ENCODE measurements at places on chromosomes 1 and 21.
A peak's percentile ranks its signal among the peaks of the same experiment; 100 is the strongest.

GRCh38 chr1:183831311-183831710 lies 26.4 kb downstream of the RGL1 start:
- DNase-seq = no peak

DNA sequence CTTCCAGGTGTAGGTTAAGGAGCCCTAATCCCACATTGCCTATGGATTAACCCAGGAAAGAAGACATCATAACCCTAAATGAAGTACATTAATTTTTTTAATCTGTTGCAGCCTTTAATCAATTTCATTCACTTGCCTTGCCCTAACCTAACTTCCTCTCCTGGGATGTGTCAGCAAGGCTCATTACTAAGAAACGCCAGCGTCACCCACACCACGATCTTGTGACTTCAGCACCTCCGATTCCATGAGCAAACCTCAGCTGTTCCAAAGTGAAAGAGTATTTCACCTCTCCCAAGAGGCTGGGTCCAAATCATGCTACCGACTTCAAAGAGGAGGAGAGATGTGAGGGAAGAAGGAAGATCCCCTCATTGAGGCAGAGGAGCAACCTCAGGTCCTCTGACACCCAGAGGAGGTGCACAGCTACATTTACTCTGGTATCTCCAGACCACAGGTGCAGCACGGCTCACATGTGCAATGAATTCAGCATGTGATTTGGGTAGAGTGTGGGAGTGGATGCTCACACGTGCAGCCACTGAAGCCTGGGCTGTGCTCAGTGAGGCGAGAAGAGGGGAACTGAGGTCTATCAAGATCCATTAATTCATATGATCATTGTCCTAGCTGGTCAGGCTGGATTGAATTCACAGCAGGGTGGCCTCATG lies 134.1 kb downstream of the SLC30A10 start:
- no peak for DNase-seq

GRCh38 chr1:207017615-207018559 lies 14.7 kb downstream of the C1orf116 start:
- DNase-seq = no peak

GRCh38 chr21:36385233-36386030 lies at the start of gene CHAF1B:
Gene CHAF1B (plus strand): TSS chr21:36385392. CDS start chr21:36386137, 745 bp downstream.
- peak; percentile 75 for DNase-seq

GRCh38 chr1:245888809-245889208 lies 618.3 kb downstream of the SMYD3 start:
- DNase-seq = no peak

- peak; percentile 10 for DNase-seq
These were observed at the start of gene JAM2 for GRCh38 chr21:25638660-25639550. Gene JAM2 (plus strand): TSS chr21:25639258. CDS start chr21:25639822, 564 bp downstream.
